ENCODE measurements at places on chromosomes 13 and 19.

DNA sequence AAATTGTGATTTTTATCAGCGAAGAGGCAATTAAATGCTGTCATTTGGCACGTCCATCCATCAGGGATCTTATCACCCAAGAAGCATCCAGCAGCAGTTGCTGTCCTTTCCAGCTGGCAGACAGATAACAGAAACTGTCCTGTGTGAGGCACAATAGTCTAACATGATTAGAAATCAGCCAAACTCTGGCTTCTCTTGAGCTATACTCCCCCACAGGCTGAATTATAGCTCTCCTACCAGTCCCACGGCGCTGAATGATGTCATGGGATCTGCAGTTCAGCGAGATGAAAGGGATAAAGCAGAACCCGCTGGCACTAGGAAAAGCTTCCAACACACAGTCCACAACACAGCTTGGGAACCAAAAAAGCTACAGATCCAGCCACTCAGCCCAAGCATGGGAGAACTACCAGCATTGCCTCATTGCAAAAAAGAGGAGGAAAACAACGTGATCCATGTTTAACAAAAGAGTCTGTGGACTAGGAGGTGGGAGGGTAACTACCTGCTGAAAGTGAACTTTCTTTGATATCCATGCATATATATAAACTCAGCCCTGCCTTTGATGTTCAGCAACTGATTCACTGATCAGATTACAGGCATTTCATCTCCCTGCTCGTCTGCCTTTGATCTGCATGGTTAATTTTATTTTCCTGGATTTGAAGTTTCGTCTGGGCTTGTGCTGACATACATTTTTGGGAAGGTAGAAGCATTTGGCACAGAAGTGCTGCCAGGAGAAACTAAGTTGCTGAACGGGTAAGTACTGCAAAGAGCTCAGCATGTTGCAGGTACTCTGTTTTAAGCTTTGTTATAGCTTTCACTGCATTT lies at the start of gene TNFRSF19:
TSS of gene TNFRSF19 (plus strand) at position 314 of the 822 bp plus-strand sequence. CDS start 19,772 bp downstream, outside the sequence.
- DNase-seq = no peak

DNA sequence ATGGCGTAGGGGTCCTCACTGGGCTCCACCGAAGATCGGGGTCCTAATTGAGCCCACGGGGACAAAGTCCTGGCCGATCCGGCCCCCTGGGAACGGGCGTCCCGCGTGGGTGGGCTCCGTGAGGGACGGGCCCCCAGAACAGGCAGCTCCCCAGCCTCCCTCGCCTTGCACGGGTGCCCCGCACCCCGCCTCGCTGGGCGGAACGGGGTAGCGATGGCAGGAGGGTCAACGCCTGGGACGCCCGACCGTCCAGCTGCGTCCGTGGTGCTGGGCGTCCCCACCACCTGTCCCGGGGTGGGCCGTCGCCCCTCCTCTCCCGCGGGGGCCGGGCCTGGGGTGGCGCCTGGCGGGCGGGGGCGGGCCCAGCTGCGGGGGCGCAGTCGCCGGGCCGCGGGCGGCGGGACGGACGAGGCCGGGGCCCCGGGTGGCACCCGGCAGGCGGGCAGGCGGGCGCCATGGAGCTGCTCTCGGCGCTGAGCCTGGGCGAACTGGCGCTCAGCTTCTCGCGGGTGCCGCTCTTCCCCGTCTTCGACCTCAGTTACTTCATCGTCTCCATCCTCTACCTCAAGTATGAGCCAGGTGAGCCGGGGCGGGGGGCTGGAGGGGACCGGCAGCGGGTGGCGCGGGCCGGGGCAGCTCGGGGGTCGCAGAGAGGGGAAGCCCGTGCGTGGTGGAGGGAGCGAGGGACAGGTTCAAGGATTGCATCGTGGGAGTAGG lies at the start of gene TMEM38A:
TSS of gene TMEM38A (plus strand) at position 377 of the 717 bp plus-strand sequence. CDS start at position 456, 79 bp downstream.
- DNase-seq = peak; percentile 42

GRCh38 chr19:3645067-3645396 lies 18.4 kb upstream of the CACTIN start:
- no peak for DNase-seq

DNA sequence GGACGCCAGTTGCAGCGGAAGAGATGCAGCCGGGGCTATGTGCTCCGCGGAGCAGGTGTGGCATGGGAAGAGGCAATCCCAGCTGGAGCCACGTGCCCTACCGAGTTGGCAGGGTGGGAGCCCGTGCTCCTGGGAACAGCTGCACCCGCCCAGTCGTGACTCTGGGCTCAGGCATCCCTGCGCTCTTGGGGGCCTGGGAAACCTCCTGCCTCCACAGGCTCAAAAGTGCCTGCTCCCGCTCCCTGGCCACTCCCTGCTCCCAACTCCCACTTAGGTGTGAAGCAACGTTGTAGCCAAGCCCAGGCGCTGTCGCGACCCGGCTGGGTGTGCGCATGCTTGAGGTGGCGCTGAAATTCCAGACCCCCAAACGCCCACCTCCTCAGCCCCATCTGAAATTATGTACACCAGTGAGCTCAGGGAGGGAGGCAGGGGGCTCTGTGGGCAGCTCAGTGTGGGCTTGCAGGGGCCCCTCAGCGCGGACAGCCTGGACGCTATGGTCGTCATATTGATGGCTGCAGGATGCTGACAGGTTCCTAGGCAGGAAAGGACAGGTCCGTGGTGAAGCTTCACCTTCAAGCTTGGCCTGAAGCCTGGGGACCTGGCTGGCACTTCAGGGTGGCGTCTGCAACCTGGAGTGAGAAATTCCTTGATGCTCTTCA lies 429.9 kb downstream of the SLITRK1 start:
- DNase-seq = no peak

DNA sequence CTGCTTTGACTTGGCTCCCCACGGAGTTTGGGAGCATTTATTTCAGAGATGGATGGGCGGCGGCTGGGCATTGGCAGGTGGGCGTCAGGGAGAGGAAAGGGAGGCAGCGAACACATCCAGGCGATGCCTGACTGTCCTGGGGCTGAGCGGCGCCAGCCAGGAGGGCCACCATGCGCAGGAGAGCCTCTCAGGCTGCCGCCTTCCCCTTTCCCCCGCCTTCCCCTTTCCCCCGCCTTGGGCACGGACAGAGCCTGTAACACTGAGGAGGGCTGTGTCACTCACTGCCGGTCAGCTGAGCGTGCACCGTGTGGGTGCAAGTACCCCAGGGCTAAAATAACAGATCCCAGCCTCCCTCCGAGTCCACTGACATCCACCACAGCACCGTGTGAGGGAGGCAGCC lies 11.4 kb downstream of the MCF2L start:
- DNase-seq = no peak

GRCh38 chr19:32091241-32091640 lies 254.2 kb upstream of the ZNF507 start:
- DNase-seq = no peak

DNA sequence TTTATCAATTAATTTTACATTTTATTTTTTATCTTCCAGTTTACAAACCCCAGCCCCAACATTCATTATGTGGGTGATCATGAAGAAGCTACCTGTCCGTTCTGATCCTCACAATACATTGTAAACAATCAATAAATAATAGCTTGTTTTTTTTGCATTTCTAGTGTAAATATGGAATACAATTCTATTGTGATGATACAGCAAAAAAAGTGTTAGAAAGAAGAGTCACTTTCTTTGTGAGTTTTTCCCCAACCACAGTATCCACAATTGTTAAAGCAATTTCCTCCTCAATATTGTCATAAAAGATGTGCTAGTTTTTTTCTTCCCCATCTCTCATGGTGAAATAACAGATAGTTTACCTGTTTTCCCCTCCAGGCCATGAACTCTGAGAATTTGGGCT lies 30.3 kb upstream of the ZNF835 start:
- no peak for DNase-seq

Data from activated CD4-positive, alpha-beta memory T cell treated with anti-CD3 and anti-CD28 coated beads for 36 hours (primary cell).